ENCODE measurements at places on chromosomes 7 and 10.

DNA sequence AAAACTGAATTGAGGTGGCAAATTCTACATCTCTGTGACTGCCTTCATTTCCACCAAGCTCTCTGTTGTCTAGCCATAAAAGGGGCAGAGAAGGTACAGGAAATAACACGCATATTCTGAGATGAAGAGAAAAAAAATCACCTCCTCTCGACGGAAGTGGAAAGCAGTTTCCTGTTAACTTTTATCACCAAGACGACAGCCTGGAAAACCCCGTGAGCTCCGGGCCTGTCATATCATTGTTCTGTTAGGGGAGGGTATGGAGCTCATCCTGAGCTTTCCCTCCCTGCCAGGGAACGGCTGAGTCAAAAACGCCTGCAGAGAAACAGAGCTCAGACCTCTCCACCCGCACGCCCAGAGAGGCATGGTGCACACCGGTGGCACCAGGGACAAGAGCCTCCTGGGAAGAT is 200.3 kb downstream of the PRPF18 start:
- peak; percentile 96 for DNase-seq

DNA sequence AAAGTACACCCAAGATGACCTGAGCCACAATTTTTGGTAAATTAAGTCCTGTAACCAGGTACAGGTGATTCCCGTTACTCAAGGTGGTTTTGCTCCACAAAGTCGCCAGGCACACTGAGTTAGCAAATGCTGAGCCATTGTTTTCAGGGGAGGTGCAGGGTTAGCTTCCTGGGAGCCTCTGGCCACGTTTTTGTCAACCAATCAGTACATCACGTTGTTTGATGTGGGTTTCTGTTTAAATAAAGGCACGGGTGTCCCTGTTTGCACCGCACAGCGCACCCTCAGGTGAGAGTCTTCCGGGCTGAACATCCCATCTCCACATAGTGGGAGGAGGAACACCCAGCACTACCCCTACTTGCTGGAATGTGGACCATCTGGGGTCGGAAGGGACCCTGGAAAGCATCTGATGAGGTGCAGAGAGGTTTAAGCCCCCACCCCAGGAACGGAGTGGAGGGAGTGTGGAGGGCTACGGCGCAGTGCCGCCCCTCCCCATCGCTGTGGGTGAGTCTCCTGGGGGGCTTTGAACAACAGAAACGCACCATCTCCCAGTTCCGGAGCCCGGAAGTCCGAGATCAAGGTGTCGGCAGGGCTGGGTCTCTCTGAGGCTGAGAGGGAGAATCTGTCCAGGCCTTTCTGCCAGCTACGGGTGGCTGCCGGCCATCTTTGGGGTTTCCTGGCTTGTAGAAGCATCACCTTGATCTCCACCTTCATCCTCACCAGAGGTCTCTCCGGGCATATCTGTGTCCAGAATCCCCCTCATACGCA is 42.5 kb downstream of the PRKAG2 start:
- DNase-seq, result no peak

DNA sequence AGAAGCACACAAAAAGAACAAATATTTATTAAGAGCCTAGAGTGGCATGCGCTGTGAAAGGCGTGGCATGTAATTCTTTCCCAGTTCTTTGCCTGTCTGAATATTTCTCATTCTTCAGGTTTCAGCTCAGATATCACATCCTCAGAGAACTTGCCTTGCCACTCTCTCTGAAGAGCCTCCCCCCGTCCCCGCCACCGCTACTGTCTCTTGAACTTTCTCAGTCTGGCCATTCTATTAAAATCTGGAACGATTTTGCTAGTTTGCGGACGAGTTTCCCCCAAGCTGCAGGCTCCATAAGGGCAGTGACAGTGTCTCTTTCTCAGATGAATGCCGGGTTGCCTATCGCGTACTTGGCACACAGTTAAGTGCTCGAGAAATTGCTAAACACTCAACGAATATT is 787 bp upstream of the PLEKHA1 start:
- DNase-seq, result no peak

DNA sequence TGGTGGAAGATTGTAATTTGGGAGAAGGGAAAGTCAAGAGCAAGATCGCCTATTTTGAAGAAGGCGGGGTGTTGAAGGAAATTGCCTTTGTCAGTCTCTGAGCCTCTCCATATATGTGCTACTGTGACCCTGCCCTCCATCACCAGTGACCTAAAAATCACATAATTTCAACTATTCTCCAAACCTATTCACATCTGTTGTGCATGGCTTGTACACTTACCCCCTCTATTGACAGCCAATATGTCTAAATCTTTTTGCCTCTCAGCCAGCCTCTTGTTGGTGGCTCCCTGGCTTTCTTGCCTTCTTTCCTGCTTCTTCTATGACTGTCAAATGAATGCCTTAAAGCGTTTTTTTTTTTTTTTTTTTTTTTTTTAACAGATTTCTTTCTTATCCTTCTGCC is 295.6 kb downstream of the AUTS2 start:
- no peak for DNase-seq

DNA sequence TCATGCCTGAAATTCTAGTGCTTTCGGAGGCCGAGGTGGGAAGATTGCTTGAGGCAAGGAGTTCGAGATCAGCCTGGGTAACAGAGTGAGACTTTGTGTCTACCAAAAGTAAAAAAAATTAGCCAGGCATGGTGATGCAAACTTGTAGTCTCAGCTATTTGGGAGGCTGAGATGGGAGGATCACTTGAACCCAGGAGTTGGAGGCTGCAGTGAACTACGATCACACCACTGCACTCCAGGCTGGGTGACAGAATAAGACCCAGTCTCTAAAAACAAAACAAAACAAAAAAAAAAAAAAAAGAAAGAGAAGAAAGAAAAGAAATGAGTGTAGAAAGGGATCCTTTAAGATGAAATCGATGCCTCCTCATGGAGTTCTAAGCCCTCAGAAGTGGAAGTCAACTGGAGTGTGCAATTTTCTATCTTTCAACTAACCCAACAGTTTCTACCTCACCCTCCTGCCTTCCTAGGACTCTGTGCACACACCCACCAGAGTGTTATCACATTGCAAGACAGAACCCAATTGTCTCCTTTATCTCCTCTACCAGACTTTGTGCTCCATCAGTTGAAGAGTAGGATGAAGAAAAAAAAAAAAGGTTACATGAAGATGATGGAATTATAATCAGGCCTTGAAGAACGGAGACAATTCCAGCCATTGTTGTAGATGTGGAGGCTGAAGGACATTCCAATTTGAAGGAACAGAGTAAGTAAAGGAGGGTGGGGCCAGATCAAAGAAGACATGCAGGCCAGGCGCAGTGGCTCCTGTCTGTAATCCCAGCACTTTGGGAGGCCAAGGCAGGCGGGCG is 26.9 kb downstream of the NYAP1 start:
- DNase-seq, result no peak

GRCh38 chr10:117684046-117684610 is 141.6 kb downstream of the EMX2 start:
- DNase-seq, result no peak

DNA sequence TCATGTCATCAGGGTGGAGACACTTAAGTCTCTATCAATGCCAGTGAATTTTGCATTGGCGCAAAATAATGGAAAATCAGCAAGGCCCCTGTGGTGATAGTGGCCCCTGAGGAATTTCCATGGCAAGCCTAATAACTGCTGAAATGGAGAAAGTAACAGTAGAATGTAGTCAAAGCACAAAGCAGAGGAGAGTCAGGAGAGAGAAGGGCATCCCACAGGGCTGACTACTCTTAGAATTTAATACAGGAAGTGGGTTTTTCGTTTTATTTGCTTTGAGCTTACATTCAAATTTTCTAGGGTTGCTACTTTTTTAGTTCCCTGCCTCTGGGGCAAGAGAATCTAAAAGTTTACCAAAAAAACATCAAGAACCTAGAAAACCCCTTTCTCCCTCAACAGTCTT is 39.0 kb downstream of the BZW2 start:
- no peak for DNase-seq

- no peak for DNase-seq
Observed at GRCh38 chr7:70352088-70352487, 753.8 kb downstream of the AUTS2 start.

- no peak for DNase-seq
Observed at GRCh38 chr7:91263384-91264045, 718 bp upstream of the FZD1 start.
